Fibroblast of skin of abdomen (primary cell): ENCODE measurements at places on chromosomes 5 and 9.

DNA sequence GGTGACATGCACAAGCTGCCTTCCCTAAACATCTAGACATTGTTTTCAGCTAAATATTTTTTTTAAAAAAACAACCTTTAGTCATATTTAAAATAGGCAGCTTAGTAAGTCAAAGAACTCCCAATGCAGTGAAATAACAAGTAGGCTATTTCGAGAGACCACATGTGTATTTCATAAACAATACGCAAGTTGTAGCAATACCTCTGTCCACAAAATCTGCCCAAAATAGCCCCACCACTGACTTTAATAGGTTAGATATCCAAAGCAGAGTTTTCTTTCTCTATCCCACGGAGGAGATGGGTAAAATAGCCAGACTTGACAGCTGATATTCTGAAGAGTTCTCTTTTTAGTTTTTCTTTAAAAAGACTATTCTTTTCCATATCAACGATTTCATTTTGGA is 1.2 kb downstream of the SLC24A2 start:
- DNase-seq: no peak

- DNase-seq: no peak
Measured at GRCh38 chr5:6905423-6905822, 192.2 kb downstream of the TENT4A start.

GRCh38 chr9:133967024-133967741 is 24.9 kb downstream of the VAV2 start:
- DNase-seq: peak; percentile 26

DNA sequence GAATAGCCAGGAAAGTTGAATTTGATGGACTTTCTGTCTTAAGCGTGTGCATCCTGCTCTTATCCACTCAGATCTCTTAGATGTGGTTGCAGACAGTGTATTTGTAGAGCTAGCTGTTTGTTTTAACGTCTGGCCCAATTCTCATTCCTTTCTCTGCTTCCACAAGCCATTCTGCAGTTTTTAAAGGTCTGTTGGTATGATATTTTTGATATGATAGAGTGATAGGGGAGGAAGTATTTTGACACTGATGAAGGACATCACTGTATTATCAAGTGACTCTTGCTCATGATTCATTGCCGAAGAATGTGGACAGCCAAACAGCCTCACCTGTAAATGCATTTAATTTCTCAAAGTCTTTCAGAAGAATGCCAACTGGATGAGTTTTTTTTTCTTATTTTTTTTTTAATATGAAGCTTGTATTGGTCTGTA is 4.5 kb downstream of the TJP2 start:
- no peak for DNase-seq

DNA sequence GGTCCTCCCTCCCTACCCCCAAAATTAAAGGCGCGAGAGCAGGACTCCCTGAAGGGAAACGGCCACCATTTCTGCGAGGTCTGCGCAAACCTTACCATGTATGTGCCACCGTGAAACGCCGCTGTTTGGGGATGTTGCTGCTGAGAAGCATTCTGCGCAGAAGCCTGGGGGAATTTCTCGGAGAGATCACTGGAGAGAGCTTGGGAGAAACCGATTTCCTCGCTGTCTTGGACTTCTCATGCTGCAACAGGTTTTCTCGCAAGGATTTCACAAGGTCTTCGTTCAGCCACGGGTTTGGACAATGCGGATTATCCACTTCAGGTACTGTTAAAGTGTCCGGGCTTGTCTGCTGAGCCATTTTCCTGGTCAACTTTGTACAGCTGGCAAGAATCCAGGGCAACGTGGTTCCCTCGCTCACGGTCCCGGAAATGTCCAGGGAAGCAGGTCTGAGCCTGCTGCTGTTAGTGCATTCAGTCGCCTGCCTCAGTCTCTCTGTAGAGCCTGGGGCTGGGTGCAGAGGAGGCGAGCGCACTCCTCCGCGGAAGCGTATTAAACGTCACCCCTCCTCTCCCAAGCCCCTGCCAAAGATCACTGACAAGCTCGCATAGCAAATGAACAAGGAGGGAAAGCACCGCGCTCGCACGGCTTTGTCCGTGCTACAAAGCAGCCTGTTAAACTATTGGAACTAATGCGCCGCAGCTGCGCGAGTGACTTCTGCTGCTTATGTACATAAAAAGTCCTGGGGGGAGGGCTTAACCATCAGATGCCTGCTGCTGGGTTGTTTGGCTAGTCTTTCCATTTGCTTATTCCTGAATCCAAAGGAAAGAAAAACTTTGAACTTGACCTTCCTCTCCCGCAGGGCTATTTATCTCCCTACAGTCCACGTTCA is 125.1 kb downstream of the PDE4D start:
- DNase-seq: peak; percentile 76
